ENCODE measurements at places on chromosomes 11 and 22. TPM values are rescaled to one million over a fixed set of nuclear protein-coding genes. Genes with fewer than 3 reads are reported as not detected.
A peak's percentile ranks its signal among the peaks of the same experiment; 100 is the strongest.

The RTL10 gene
- 19.2 TPM for total RNA-seq

DNA sequence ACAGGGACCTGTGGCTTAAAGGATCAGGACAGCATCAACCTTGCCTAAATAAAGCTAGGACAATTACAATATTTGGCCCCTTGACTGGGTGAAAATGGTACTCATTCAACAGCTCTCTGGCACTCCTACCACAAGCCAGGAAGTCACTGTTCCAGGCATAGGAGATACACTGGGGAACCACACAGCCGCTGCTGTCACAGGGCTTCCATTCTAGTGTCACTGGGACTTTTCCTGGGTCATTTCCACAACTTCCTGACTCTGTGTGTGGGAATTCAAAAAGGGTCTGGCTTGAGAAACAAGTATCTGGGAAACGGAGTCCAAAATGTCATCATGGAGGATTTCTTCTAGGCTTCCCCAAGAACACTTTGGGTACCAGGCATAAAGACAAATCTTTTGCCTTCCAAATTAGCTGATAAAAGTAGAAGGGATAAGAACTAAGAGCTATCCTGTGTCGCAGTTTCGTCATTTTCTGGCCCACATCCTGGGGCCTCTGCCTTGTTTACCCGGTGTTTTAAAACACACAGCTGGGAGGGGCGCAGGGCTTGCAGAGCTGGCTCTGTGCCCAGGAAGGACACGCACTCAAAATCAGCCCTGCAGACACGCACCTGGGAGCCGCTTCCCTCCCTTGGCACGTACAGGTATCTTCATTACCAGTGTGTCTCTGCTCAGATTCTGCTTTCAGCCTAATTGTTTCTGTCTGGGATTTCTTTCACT is 38.0 kb downstream of the TMEM45B start:
- no peaks in the 10 kb centered on the region for H3K4me1 ChIP-seq
- no peaks in the 10 kb centered on the region for H3K36me3 ChIP-seq
- 0 out of 2 replicates have a peak overlapping the region, but pooled peaks have one; percentile 8 for H3K27ac ChIP-seq
- no peaks in the 10 kb centered on the region for H3K27me3 ChIP-seq

The HBG2 gene
- total RNA-seq, result not detected

DNA sequence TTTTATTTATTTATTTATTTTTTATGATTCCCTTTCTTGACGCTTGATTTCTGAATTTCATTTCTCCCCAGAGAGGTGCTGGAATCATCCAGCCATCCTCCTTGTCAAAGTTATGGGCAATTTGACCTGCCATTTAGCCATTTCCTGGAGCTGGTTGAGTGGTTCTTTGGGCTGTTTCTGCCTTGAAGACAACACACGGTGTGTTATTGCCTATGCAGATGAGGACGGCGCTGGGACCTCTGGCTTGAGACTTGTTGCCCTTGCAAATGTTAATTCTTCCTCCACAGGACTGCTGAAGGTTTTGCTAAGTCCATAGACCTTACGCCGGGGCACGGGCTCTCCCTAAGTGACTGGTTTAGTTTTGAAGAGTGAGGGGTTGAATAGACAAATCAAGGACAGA is 147.9 kb upstream of the PLET1 start:
- H3K4me3 ChIP-seq, result no peak overlapping the region
- H3K4me1 ChIP-seq, result peaks cover 7% of the 10 kb centered on the region
- H3K27me3 ChIP-seq, result no peaks in the 10 kb centered on the region
- peak; percentile 38 for DNase-seq
- no peaks in the 10 kb centered on the region for H3K36me3 ChIP-seq
- H3K27ac ChIP-seq, result no peak overlapping the region

- peaks cover 16% of the 10 kb centered on the region for H3K4me1 ChIP-seq
- peak within 1 kb of the TSS; percentile 87 for H3K27ac ChIP-seq
- DNase-seq, result peak; percentile 93
- H3K27me3 ChIP-seq, result peaks cover 37% of the 10 kb centered on the region
- H3K4me3 ChIP-seq, result peak within 1 kb of the TSS; percentile 91
These were observed at the start of gene CCND1 for GRCh38 chr11:69640995-69641581. CCND1 (plus strand) TSS chr11:69641156; CDS start chr11:69641314, 158 bp downstream.

DNA sequence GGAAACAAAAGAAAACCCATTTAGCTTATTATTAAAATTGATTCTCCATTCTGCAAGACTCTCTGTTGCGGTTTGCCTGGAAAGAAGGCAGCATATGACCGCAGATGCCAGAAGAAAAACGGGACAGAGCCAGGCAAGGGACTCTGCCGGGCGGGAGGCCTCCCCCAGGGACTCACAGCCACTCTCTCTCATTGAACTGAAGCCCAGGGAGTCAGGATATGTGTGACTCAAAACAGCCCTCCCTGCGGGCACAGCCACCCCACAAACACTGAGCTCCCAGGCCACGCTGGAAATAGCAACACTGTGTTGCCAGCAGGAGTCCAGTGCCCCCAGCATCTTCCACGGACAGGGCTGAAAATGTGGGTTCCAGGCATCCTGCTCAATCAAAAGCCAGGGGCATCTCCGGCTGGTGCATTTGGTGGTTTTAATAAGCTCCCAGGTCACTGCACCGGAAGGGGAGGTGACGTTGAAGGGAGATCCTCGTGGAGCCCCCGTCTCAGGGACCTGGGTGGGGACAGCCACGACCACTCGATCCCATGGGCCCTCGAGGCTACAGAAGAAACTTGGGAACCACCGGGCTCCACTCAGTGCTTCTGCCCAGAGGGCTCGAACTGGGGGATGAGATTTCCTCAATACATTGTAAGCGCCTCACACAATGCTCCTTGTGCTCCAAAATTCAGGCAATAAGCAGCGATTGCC is 624.5 kb downstream of the TBC1D22A start:
- no peak for DNase-seq
- no peak overlapping the region for H3K27ac ChIP-seq
- H3K4me3 ChIP-seq, result no peak overlapping the region
- H3K27me3 ChIP-seq, result no peaks in the 10 kb centered on the region
- 0 out of 2 replicates have a peak, but pooled peaks cover 4% of the 10 kb centered on the region for H3K36me3 ChIP-seq

- H3K4me3 ChIP-seq, result no peak overlapping the region
- no peaks in the 10 kb centered on the region for H3K36me3 ChIP-seq
- H3K4me1 ChIP-seq, result peaks cover 23% of the 10 kb centered on the region
- no peak overlapping the region for H3K27ac ChIP-seq
- no peak for DNase-seq
These were observed 136.0 kb downstream of the MAML2 start for GRCh38 chr11:96206955-96207354.

The OR8J3 gene
- not detected for total RNA-seq

- H3K27me3 ChIP-seq, result no peaks in the 10 kb centered on the region
- H3K4me3 ChIP-seq, result no peak overlapping the region
- no peak overlapping the region for H3K27ac ChIP-seq
- H3K4me1 ChIP-seq, result 0 out of 2 replicates have a peak, but pooled peaks cover 6% of the 10 kb centered on the region
These were observed 33.4 kb upstream of the LYVE1 start for GRCh38 chr11:10601837-10602236.
